ENCODE measurements at places on chromosomes 5 and 9.

- DNase-seq, result no peak
Measured at GRCh38 chr5:77032635-77033034, 2.4 kb downstream of the AGGF1 start.

DNA sequence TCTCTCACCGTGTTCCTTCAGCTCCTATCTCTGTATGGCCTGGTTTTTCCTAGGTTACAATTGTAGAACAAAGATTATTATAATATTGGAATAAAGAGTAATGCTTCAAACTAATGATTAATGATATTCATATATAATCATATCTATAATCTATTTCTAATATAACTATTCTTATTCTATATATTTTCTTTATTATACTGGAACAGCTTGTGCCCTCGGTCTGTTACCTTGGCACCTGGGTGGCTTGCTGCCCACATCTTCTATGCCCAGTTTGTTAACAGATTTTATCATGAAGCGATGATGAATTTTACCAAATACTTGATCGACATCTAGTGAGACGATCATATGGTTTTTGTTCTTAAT lies 363.6 kb upstream of the TYRP1 start:
- DNase-seq, result no peak

GRCh38 chr5:139732019-139732418 lies 63.6 kb upstream of the PSD2 start:
- no peak for DNase-seq

DNA sequence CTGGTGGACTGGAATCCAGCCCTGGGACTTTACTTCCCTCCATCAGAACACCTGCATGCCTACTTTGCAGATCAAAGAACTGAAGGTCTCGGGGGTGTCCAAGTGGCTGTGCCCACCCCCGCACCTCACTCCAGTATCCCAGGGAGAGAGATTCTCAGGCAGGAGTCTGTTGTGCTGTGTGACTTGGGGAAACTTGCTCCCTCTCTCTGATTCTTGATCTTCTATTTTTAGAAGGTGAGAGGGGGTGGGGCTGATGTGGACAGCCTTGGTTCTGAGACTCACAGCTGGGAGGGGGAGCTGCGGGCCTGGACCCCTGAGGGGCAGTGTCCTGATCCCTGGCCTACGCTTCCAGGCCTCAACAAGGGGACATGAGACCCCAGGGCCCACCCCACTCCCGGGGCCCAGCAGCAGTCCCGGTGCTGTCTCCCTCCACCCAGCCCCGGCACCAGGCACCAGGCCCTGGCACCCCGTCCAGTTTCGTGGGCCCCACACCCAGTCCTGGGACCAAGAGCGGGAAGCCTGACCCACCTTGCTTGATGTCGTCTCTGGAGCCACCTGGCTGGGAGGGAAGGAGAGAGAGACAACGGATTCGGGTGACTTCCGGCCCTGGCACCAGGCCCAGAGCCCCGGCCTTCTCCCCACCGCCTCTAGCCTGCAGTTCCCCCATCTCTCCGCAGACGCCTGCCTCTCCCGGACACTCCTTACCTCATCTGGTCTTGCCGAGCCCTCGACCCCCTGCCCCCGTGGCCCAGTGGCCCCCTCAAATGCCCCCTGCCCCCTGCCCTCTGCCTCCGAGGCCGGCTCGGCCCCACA lies 74.0 kb upstream of the SPTLC1 start:
- DNase-seq, result no peak

DNA sequence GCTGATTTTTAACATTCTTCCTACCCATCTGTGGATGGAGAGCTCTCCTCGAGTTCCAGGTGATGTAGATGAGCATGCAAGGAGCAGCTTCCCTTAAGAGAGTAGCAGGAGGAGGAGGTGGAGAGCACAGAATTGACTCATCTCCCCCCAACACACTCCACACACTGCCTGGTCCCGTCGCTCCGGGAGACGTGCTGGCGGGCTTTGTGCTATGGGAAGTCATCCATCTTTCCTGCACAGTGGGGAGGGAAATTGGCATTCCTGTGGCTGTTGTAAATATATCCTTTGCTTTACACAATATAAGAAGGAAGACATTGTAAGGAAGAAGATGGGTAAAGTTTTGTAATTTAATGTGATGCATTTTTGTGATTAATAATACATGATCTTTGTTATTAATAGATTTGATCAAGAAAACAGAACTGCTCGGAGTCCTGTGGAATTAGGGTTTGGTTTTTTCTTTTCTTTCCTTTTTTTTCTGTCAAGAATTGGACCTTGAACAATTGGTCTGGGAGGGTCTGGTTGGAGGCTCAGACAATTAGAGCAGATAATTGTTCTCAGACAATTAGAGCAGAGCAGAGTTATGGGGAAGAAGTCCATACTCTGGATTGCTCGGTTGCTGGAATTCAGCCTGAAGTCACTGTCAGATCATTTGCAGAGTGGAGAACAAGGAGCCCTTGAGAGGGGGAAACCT lies 297.8 kb downstream of the GADD45G start:
- no peak for DNase-seq

All from CD8-positive, alpha-beta memory T cell (primary cell).